Activated gamma-delta T cell treated with anti-CD3 and anti-CD28 coated beads, Interleukin-2, amount 50 U/mL, for 16 hours (primary cell): ENCODE measurements at places on chromosomes 1 and 21.
A peak's percentile ranks its signal among the peaks of the same experiment; 100 is the strongest.

DNA sequence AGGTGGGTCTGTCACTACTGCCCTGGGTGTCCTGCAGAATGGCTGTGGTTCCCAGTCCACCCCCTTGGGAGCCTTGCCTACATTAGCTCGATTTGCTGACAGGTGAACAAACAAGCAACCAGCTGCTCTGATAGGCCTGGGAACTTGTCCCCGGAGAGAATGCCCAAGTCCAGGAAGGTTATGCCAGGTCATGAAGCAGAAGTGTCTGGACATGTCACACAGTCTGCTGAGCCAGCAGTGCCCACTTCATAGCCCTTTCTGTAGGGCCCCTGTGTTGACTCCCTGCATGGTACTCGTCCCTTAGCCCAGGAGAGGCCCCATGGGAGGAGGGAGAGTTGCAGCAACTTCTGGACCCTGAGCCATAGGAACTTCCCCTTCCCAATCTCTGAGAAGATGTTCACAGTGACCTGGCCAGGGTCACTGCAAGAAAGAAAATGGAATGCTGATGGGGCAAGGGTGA lies 31.0 kb downstream of the UCK2 start:
- no peak for DNase-seq

DNA sequence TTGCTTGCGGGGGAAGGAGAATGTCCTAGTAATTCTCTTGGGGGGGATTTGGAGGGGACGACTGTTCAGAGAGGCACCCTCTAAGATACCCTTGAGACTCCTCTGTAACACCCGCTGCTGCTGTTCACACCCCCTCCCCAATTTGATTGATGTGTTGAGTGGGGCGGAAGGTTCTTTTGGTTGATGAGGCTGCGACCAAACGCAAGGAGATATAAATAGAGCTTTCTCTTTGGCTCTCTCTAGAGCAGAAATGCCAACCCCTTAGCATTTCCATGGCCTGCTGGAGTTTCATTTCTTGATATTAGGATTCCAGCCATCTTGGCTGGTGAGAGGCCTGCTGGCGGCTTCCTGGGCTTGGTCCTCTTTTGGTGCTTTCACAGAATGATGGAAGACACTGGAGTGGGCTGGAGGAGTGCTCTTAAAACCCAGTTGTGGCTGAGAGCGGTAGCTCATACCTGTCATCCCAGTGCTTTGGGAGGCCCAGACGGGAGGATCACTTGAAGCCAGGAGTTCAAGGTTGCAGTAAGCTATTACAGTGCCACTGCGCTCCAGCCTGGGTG lies 2.0 kb downstream of the PIK3CD start:
- peak; percentile 31 for DNase-seq

DNA sequence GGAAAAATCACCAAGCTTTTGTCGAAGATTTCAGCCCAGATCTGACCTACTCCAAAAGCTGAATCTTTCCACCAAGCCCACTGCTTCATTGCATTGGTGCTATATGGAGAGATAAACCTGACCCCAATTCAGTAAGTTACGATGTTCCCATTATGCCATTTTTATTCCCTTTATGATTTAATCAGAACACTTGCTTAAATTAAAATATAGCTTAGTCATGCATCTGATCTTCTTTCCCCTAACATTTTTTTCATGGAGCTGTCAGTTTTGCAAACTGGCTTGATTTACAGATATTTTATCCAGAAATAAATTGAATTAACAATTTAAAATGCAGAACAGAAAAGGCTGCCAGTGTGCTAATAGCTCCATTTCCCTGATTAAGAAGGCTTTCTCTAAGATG lies 503.5 kb upstream of the C1orf87 start:
- DNase-seq, result no peak

GRCh38 chr1:1403653-1404052 lies 3.4 kb downstream of the MRPL20 start:
- DNase-seq, result no peak

DNA sequence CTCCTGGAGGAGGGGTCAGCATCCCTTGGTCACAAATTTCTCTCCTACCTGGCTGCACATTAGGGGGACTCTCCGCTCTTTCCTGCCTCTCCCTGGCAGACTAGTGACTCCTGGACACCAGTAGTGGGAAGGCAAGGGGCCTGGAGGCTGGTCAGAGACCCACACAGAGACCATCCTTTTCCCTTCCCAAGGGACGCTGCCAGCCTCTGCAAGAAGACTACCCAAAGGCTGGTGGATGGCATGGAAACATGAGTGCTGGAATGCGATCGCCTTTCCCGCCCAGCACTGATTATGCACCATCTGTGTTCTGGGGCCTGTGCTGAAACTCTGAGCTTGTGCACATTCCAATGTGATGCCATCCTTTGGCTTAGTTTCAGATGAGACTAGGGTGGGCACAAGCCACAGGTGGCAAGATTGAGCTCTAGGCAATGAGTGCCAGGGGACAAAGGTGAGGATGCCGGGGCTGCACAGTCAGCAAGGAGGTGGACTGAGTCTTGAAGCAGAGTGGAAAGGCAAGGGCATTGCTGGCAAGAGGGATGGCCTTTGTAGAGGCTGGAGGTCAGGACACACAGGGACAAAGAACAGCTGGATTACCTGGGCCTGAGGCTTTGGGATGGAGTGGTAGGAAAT lies 12.6 kb upstream of the EPS8L3 start:
- no peak for DNase-seq

DNA sequence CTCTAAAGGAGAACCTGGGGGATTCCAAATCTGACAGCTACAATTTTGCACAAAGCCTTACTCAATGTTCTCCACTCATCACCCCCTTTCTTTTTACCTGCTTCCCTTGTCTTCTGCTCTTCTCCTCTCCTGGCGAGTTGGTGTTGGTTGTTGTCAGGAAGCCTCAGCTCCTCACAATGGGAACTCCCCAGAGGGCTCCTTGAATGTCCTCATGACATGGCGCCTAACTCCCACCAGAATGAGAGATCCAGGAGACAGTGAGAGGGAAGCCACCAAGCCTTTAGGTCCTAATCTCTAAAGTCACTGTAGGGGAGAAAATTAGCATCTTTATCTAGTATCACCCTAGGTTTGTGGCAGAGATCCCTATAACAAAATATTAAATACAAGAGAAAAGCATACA lies 87.8 kb downstream of the SLC16A1 start:
- DNase-seq, result no peak

- DNase-seq, result no peak
Observed at GRCh38 chr1:2601721-2602303, 15.2 kb downstream of the PRXL2B start.

DNA sequence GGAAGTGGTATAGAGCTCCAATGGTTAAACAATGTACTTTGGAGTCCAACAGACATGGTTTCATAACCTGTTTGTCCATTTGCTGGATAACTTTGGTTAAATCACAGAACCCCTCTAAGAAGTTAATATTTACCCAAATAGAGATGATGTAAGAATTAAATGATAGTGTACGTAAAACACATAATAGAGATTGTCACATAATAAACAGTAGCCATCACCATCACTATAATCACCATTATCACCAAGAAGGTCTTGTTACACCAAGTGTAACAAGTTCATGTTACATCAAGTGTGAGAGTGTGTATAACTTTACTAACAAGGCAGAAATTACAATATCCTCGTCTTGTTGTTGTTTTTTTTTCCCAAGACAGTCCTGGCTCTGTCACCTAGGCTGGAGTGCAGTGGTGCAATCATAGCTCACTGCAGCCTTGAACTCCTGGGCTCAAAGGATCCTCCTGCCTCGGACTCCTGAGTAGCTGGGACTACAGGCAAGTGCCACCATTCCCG lies 23.3 kb downstream of the NUCKS1 start:
- no peak for DNase-seq

DNA sequence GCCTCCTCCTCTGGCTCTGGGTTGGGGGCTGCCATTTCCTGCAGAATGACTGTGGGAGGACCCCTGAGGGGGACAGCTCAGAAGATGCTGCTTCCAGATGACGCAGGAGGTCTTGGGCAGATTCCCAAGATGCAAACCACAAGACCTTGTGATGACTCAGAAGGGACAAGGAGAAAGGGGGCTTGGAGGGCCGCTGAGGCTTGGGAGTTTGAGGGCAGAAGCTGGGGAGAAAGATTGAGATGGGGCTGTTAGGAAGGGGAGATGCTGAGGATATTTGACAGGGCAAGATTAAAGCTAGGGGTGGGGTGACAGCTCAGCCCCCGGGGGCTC lies 7.5 kb downstream of the PTPRU start:
- no peak for DNase-seq

DNA sequence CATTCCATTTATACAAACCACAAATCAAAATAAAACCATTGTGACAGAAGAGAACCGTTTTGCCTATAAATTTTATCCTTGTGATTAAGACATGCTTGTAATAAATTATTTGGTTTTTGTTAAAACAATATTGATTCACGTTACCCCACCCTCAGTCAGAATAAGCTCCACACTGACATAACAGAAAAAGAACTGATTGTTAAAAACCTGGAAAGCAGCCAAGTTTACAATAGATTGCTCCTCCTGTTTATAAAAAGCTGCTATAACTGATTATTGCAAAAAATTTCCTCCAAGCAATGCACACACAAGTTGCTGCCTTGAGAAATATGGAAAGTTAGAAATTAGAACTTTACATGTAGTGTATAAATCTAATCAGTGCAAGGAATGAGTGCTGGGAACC lies 263.5 kb downstream of the SETD4 start:
- no peak for DNase-seq

DNA sequence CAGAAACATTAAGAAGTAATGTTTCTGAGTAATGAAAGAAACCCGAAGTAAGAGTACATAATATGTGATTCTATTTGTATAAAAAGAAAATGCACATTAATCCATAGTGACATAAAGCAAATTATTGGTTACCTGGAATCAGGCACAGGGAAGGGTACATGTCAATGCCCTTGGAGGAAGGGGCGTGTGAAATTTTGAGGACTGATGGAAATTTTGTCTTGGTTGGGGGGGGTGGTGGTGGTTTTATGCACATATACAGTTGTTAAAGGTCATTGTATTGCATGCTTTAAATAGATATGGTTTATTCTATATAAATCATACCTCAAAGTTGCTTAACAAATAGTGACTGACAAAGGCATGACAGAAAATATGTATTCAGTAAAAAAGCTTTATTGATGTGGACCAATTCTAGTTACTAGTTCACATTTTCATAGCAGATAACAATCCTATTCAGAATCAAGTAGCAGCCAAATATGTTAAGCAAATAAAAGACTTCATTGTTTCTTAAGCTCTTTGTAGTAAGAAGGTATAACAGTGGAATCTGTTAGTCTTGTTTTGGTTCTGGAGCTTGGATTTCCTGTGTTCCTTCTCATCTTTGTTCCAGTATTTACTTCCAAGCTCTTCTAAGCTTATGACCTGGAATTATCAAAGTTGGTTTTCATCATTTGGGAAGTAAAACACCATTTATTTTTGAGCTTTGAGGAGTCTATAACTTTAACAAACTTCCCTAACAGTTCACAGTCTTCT lies 15.1 kb downstream of the BACH1 start:
- no peak for DNase-seq

GRCh38 chr1:232805269-232806185 lies at the start of gene MAP10:
TSS of gene MAP10 (plus strand) at chr1:232805416. CDS start at chr1:232805450, 34 bp downstream.
- peak; percentile 53 for DNase-seq

- no peak for DNase-seq
Observed at GRCh38 chr1:224594851-224595250, 21.3 kb upstream of the CNIH3 start.

- no peak for DNase-seq
Observed at GRCh38 chr1:5120559-5120958, 466.1 kb downstream of the AJAP1 start.

GRCh38 chr21:35340273-35340672 lies 291.2 kb upstream of the RUNX1 start:
- no peak for DNase-seq

- no peak for DNase-seq
Observed at GRCh38 chr1:98458511-98459485, 202.7 kb upstream of the SNX7 start.

- DNase-seq, result no peak
Observed at GRCh38 chr1:39165049-39165448, 39.4 kb upstream of the MACF1 start.

DNA sequence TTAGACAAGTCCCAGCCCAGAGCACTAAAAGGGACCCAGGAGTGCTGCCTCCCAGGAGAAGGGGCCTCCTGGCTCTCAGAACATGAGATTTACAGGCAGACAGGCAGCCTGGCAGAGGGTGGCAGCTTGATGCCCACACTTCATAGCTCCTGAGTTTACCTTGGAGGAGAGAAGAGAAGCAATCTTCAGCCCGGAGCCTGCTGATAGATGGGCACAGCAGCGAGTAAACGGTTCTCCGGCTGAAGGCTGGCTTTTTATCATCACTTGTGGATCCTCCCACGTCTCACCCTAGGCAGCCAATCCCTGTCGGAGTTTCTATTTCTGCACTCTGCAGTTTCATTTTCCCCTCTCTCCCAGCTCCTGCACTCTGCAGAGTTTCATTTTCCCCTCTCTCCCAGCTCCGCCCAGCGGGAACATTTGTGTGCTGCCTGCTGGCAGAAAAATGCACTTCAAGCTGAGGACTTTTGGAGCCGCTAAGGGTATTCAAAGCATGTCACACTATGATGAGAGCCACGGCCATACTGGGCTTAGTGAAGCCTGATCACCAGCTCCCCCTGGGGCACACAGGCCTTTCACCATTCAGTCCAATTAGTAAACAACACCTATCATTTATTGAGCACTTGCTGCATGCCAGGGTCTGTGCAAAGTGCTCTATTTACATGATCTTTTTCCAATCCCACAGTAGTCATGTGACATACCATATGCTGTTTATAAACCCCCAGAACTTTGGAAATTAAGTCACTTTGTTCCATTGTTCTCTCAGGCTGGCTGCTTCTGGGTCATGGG lies at the start of gene IFI6:
TSS of gene IFI6 (minus strand) at position 229 of the 786 bp plus-strand sequence. CDS start 2,878 bp downstream, outside the sequence.
- DNase-seq, result peak; percentile 61

DNA sequence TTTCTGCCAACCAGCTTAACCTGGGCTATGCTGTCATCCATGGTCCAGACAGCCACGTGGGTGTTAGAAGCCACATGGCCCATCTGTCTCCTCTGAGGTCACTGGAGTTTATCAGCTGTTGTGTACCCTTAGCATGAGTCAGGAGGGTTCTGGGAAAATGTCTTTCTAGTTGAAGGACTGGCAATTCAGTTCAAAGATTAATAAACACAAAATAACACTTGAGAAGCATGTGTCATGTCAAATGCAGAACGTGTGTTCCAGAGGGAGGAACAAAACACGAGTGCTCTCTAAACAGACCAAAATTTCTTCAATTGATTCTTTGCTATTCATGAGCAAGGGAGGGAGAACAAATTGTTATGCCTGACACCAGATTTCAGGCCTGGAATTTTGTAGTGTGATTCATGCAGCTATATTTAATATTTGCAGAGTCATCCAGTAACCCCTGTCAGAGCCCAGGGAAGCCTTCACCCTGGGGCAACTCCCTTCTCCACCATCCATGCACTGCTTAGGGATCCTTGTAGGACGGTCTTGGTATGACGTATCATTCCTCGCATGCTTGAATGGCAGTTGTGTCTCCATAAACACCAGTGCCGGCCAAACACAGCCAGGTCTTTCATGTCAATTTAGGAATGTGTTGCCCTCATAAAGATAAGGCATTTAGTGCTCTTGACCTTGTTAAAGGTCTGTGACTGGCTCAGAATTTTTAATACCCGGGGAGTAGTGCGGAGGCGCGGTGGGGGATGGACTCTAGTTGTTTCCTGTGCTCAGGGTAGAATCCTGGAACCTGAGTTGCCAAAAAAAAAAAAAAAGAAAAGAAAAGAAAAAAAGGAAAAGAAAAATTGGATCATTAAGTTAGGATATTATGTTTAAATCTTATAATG lies 27.7 kb upstream of the DYRK1A start:
- DNase-seq, result no peak
